ENCODE measurements at places on chromosomes 12 and 14.
A peak's percentile ranks its signal among the peaks of the same experiment; 100 is the strongest.

GRCh38 chr14:53152887-53153701 is at the start of gene DDHD1:
DDHD1 (minus strand) TSS chr14:53153323; CDS start chr14:53153098, 225 bp downstream.
- H3K4me1 ChIP-seq = peaks cover 22% of the 10 kb centered on the region
- H3K27me3 ChIP-seq = no peaks in the 10 kb centered on the region
- peak; percentile 71 for DNase-seq

DNA sequence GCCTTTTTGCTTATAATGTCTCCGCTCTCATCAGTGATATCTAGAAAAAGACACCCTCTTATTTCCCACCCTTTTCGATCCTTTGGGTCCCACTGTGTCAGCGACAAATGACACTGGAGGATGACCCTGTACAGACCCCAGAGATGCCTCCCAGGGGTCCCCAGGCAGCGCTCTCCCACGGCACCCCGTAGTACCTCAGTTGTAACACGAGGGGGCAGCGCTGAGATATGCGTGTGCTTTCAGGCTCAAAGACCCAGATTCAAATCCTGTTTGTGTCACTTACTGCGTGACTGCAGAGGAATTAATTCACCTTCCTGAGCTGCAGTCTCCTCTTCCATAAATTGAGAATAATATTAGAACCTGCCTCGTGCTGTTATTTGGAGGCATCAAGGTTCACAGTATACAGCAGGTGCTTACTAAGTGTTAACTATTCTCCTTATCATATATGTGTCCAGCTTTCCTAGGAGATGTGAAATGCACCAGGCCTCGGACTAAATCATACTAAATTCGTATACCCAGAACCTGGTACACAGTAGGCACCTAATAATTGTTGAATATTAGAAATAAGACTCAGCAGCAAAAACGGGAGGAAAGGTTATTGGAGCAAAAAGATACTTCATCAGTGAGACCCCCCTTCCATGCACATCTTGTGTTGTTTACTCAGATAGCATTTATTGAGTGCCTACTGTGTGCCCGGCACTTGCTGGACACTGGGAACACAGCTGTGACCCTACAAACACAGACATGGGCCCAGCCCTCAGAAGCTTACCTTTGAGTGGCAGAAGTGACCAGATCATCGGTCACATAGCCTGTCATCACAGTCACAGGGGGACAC is 99.9 kb downstream of the PHETA1 start:
- no peak overlapping the region for H3K4me3 ChIP-seq

DNA sequence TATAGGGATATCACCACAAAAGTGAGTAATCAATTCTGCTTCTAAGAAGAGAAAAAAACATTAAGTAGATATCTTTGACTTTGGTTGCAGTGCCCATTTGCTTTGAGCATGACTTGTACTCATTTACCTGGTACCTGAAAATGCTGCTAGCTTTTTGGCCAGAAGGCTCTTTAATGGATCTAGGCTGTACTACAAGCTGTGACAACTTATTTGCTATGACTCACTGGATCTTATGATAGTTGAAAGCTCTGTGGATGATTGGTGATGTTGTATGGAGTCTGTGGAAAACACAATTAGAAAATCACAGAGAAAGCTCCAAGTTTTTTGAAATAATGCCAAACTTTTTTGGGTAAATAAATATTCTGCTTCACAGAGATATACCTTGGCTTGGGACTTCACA is 960.9 kb upstream of the FBXO33 start:
- H3K27ac ChIP-seq = no peak overlapping the region
- no peaks in the 10 kb centered on the region for H3K36me3 ChIP-seq
- DNase-seq = no peak
- no peaks in the 10 kb centered on the region for H3K4me1 ChIP-seq
- H3K4me3 ChIP-seq = no peak overlapping the region
- peaks cover 2% of the 10 kb centered on the region for H3K27me3 ChIP-seq

GRCh38 chr12:65881965-65882413 is 57.7 kb downstream of the HMGA2 start:
- peaks cover 3% of the 10 kb centered on the region for H3K36me3 ChIP-seq
- peak overlapping the region; percentile 83 for H3K27ac ChIP-seq
- peak overlapping the region; percentile 65 for H3K4me3 ChIP-seq
- H3K27me3 ChIP-seq = no peaks in the 10 kb centered on the region
- H3K4me1 ChIP-seq = peaks cover 77% of the 10 kb centered on the region

DNA sequence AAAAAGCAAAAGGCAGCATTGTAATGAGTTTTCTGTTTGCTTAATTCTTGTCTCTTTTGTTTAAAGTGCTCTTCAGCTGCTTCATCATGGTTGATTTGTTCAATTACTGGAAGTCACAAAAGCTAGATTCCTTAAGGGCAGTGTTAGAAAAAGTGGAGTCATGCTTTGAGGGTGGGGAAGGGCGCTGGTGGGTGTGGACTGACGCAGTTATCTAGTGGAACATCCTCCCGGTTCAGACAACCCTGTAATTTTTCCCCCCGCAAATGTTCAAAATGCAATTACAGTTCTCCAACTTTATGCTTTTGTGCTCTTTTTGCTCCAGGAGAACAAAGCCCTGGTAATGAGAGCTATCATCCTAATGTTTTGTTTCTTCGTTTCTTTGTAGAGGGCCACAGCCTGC is 2.1 kb downstream of the AKAP6 start:
- H3K4me3 ChIP-seq = no peak overlapping the region
- no peaks in the 10 kb centered on the region for H3K27me3 ChIP-seq
- DNase-seq = no peak
- H3K4me1 ChIP-seq = no peaks in the 10 kb centered on the region
- no peak overlapping the region for H3K27ac ChIP-seq

- H3K4me1 ChIP-seq = no peaks in the 10 kb centered on the region
- no peaks in the 10 kb centered on the region for H3K27me3 ChIP-seq
- H3K4me3 ChIP-seq = no peak overlapping the region
These were observed 127.7 kb upstream of the PLEKHG7 start for GRCh38 chr12:92574911-92575570.

DNA sequence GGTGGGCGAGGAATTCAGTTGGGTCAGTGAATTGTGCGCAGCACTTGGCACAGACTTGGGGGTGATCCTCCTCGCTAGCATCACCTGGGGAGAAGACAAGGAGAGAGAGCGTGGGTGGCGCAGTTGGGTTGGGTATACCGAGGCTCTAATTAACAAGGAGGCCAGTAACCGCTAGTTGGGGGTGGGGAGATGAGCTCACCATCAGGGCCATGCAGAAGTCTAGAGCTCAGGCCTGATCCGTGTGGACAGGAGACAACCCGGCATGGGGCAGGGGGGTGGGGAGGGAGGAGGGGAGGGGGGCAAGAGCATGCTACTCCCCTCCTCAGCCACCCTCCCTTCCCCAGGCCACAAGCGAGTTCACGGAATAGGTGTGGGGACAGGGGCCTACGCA is 580 bp downstream of the SALL2 start:
- H3K27me3 ChIP-seq = peaks cover 2% of the 10 kb centered on the region
- no peak overlapping the region for H3K27ac ChIP-seq
- peaks cover 10% of the 10 kb centered on the region for H3K4me1 ChIP-seq
- H3K4me3 ChIP-seq = peak overlapping the region; percentile 82
- no peak for DNase-seq
- H3K36me3 ChIP-seq = peaks cover 6% of the 10 kb centered on the region

DNA sequence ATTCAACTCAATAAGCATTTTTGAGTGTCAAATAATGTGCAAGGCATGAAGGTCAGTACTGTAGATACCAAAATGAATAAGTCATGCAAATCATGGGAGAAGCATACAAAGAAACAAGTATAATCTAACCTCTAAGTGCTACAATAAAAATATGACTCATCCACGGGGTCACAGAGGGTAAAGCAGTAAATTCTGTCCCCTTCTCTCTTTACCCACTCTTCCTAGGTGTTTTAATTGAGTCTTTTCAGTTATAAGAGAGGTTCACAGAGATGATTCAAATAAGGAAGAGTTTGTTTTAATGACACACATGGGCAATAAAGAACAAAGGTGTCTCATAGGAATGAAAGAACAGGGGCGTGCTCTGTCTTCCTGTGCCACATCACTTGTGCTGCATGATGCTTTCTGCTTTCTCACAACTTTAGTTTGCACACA is 71.5 kb upstream of the DAAM1 start:
- H3K4me3 ChIP-seq = no peak overlapping the region
- H3K36me3 ChIP-seq = no peaks in the 10 kb centered on the region
- H3K4me1 ChIP-seq = peaks cover 4% of the 10 kb centered on the region
- no peak for DNase-seq

DNA sequence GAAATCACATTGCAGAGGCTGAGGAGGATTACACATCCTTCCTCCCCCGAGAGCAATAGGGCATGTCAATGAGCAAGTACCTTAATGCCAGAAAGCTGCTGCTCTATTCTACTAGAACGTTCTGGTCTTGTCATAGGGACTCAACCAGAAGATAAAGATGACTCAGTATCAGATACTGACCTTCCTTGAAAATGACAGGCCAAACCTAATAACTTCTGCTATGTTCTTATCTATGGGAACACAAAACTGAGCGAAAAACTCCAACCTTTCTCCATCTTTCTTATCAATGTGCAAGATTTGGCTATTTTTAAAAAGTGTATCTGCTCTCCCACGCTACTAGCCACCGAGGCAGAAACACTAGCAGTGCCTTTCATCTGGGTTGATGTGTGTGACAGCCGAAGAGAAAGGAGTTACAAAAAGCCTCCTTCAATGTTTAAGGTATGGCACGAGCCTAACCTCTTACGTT is 5.5 kb downstream of the CCDC92 start:
- no peak overlapping the region for H3K27ac ChIP-seq
- H3K27me3 ChIP-seq = no peaks in the 10 kb centered on the region
- no peaks in the 10 kb centered on the region for H3K36me3 ChIP-seq

- H3K27me3 ChIP-seq = no peaks in the 10 kb centered on the region
- H3K4me1 ChIP-seq = peaks cover 23% of the 10 kb centered on the region
- peaks cover 14% of the 10 kb centered on the region for H3K36me3 ChIP-seq
- H3K4me3 ChIP-seq = no peak overlapping the region
- no peak for DNase-seq
These were observed 70.8 kb downstream of the SYNE3 start for GRCh38 chr14:95445676-95446075.

DNA sequence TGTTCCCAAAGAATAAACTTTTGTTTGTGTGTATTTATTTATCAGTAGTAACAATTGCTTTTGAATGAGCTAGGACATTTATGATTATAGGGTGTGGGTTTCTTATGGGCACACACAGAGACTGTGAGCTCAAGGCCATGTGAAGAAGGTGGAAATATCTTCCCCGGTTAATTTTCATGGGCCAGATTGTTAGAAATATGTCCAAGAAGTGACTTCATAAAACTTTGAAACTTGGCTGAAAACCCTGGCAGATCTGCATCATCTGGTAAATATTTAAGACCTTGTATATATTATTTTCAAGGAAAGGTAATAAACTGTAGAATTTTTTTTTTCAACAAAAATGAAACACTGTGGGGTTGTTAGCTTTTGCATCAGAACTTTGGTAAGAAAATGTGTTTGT is 53.5 kb upstream of the RNU6-8 start:
- no peaks in the 10 kb centered on the region for H3K27me3 ChIP-seq
- no peaks in the 10 kb centered on the region for H3K36me3 ChIP-seq
- no peak overlapping the region for H3K4me3 ChIP-seq
- DNase-seq = no peak

DNA sequence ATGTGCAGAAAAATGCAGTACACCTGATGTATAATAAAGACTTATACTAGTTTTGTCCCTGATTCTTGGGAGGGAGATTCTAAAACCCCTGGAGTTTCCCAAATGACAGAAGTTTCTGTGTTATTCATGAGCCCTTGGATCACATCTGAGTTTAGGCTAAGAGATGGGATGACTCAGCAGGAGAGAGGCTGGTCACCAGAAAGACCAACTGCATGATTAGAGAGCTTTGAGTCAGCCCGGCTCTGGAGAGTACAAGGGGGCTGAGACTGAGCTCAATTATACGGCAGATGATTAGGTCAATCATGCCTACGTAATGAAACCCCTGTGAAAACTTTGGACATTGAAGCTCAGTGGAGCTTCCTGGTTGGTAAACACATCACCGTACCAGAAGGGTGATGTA is 174.2 kb downstream of the SSPN start:
- no peak overlapping the region for H3K4me3 ChIP-seq
- no peak overlapping the region for H3K27ac ChIP-seq

- DNase-seq = no peak
- H3K27ac ChIP-seq = no peak overlapping the region
- H3K4me3 ChIP-seq = no peak overlapping the region
- H3K27me3 ChIP-seq = no peaks in the 10 kb centered on the region
- H3K36me3 ChIP-seq = peaks cover 4% of the 10 kb centered on the region
These were observed 12.5 kb downstream of the PAWR start for GRCh38 chr12:79678306-79678705.

DNA sequence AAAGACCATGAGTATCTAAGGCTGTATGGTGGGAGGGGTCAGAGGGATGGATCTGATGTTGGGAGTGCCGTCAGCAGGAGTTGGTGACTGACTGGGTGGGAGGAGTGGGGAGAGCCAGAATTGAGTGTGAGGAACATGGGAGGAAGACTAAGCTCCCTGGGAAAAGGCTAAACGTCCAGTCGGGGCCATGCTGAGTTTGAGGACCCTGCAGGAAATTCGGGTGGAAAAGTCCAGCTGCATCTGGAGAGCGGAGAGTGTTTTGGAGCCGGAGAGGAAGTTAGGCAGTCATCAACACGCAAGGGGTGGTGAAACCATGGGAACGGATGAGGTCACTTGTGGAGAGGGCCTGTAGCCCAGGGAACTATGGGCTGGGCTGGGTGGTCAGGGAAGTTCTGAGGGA is 60.9 kb downstream of the ELK3 start:
- H3K36me3 ChIP-seq = peaks cover 14% of the 10 kb centered on the region
- no peak overlapping the region for H3K27ac ChIP-seq
- H3K4me1 ChIP-seq = peaks cover 4% of the 10 kb centered on the region
- DNase-seq = no peak
- H3K4me3 ChIP-seq = no peak overlapping the region
- H3K27me3 ChIP-seq = no peaks in the 10 kb centered on the region

GRCh38 chr12:63018273-63018672 is 83.3 kb upstream of the PPM1H start:
- H3K36me3 ChIP-seq = no peaks in the 10 kb centered on the region
- no peaks in the 10 kb centered on the region for H3K27me3 ChIP-seq
- no peak for DNase-seq
- no peak overlapping the region for H3K4me3 ChIP-seq
- no peak overlapping the region for H3K27ac ChIP-seq

DNA sequence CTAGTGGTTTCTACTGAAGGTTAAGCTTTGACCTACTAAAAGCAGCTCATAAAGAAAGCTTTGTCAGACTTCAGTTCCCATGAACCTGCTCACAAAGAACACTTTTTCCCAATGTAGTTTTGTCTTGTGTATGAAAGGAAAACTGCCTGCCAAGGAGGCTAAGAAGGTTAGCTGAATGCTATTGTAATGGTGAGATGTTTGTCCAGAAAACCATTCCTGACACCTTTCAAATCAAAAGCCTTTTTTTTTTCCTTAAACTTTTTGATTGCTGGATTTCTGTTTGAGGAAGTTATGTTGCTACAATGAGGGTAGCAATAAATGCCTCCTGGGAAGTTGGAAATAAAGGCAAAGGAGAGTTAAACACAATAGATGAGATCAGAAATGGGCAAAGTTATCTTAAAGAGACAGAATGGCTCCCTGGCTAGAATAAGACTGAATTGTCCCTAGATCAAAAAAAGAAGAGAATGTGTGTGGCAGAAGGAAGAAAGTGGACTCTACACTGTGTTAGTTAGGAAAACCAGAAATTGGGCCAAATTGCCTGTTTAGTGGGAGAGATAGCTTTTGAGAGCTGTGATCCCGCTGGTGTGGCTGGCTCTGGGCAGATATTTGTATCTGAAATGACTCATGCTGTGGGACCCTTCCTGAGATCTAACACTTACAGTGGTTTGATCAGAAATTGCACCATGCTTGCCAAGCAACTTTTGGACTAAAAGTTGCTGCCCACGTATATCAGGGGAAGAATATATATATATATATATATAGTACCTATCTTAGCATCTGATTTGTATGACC is 27.5 kb downstream of the TECPR2 start:
- no peaks in the 10 kb centered on the region for H3K27me3 ChIP-seq
- peaks cover 7% of the 10 kb centered on the region for H3K36me3 ChIP-seq
- no peak overlapping the region for H3K4me3 ChIP-seq
- peak overlapping the region; percentile 65 for H3K27ac ChIP-seq
- H3K4me1 ChIP-seq = peaks cover 15% of the 10 kb centered on the region
- no peak for DNase-seq
